Ammon's horn (tissue), 1 donor: ENCODE measurements at places on chromosomes 1 and 21.

DNA sequence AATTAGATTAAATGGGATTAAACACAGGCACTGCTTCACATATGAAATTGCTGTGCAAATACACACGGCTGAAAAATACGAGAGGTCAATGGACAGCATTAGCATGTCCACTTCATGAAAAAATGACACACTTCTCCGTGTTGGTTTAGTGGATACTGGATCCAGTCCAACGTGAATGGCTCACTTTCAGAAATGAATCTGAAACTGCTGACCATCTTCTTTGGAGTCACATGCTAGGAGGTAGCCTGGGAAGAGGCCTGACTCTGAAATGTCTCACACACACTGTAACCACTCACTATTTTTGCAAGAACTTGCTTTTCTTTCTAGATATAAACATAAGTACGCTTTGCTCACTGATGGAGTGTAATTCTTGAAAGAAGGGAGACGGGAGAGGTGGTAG lies 127.3 kb downstream of the HLCS start:
- no peak for DNase-seq

DNA sequence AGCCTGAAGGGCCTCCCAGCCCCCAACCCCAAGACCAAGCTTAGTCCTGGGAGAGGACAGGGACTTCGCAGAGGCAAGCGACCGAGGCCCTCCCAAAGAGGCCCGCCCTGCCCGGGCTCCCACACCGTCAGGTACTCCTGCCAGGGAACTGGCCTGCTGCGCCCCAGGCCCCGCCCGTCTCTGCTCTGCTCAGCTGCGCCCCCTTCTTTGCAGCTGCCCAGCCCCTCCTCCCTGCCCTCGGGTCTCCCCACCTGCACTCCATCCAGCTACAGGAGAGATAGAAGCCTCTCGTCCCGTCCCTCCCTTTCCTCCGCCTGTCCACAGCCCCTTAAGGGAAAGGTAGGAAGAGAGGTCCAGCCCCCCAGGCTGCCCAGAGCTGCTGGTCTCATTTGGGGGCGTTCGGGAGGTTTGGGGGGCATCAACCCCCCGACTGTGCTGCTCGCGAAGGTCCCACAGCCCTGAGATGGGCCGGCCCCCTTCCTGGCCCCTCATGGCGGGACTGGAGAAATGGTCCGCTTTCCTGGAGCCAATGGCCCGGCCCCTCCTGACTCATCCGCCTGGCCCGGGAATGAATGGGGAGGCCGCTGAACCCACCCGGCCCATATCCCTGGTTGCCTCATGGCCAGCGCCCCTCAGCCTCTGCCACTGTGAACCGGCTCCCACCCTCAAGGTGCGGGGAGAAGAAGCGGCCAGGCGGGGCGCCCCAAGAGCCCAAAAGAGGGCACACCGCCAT lies 21.9 kb upstream of the ARF1 start:
- DNase-seq: no peak

GRCh38 chr1:163106364-163106987 lies 37.3 kb downstream of the RGS4 start:
- DNase-seq: no peak

- no peak for DNase-seq
These were observed 994.6 kb upstream of the PRMT6 start for GRCh38 chr1:106061586-106062495.

- no peak for DNase-seq
These were observed 80.4 kb downstream of the RUNX1 start for GRCh38 chr21:34968414-34969333.
